ENCODE measurements at places on chromosomes 2 and 18. TPM values are rescaled to one million over a fixed set of nuclear protein-coding genes. Genes with fewer than 3 reads are reported as not detected.

HAT1 gene
- 38.1 TPM for polyA plus RNA-seq

DNA sequence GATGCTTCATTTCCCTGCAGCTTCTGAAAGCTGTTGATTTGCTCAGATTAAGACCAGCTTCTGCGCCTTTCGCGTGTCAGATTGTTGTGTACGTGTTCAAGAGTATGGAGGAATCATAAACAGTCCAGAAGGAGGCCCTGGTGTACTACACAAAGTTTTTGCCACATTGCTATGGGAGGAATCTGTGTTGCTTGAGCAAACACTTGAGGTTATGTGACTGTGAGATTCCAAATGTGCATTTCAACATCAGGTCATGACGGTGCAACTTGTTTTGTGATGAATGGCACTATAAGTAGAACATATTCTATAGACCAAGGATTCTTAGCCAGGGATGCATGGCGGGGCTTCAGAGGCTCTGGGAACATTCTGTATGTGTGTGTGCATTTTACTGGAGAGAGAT is 35.0 kb downstream of the SRSF7 start:
- peak; percentile 58 for DNase-seq

DNA sequence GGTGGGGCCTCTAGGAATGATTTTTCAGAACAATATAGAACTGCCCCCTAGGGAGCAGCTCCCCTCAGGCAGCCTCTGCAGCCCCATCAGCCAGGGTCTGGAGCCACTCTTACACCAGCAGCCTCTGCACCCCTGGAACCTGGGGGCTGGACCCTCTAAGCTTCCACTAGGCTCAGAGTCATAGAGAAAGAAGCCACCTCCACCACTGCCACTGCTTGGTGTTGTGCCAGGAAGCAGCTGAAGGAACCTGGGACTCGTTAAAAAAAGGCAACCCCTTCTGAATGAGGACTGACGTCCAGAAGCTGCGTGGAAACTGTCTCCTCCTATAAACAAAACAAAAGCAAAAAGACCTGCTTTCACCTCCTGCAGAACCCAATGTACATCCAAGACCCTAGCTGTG is 98.1 kb upstream of the HS6ST1 start:
- DNase-seq, result no peak

DNA sequence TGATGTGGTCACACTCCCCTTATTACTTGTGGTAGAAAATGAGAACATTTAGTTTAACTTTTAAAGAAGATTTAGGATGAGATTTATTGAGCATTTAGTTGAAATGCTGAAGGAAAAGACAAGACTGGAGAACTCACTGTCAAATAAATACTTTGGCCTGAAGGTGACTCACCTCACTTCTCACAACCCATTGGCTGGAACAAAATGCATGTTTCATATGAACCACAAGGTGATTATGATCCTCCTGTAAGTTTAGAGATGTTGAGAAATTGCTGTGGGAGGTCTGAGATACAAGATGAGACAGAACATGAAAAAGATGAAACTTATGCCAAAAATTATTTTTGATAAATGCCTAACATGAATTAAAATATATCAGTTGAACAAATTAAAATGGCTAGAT is 1004.5 kb downstream of the SOCS6 start:
- DNase-seq, result no peak

DNA sequence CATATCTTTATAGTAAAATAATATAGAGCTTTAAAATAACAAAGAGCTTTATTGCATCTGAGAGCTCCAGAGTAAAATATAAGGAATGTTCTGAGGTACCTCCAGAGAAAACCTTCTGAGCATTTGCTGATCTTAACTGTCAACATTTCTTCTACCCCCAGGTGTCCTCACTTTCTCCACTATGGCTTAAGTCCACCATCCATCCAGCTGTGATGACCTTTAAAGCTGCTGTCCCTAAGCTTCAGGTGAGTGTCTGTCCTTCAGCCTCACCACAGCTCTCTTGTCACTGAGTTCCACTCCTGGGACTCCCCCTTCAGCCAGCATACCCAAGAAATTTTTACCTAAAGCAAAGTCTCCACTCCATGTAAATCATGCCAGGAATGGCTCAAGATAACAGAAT is 137.9 kb downstream of the MYO5B start:
- no peak for DNase-seq

DNA sequence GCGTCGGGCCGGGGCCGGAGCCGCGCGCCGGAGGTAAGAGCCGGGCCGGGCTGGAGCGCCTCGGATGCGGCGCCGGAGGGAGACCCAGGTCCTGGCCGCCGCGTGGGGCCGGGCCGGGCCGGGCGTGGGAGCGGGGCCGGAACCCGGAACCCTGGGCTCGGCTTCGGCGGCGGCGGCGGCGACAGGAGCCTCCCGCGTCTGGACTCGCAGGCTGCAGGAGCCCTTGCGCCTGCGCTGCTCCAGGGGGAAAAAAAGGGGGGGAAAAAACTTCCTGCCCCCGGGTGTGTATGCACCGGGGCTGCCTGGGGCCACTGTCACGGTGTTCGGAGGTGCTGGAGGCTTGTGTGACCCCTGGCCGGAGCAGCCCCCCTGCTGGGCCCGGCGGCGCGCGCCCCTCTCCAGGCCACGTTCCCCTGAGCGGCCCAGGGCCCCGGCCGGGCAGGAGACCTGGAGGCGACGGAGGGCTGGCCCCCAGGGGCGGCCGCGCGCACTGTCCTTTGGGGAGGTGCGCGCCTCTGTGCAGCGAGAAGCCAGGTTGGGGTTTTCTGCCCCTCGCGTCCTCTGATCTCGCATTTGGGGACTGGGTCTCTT is 864 bp downstream of the KLHL29 start:
- DNase-seq, result no peak

DNA sequence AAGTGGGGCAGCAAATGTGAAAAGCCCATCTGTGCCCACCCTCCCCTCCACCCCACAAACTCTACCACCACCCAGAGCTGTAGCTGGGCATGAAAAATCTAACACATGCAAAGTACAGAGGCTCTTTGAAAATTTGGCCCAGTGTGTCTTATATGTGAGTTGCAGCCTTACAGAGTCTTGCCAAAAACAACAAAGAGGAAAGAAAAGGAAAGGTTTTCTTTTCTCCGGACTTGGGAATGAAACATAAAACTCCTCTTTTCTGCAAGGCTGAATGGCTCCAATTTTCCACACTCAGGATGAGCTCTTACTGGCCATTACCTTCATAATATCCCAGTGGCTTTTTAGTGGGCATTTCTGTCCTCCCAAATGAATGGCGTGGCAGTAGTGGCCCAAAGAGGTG is 27.9 kb upstream of the POU3F3 start:
- no peak for DNase-seq

Measured in muscle of back (tissue), 13 donors.